ENCODE measurements at places on chromosomes 1 and 21.

GRCh38 chr1:18569251-18569650 is 61.4 kb upstream of the PAX7 start:
- no peak for DNase-seq

GRCh38 chr1:217856342-217857034 is 225.3 kb downstream of the SPATA17 start:
- DNase-seq: no peak

DNA sequence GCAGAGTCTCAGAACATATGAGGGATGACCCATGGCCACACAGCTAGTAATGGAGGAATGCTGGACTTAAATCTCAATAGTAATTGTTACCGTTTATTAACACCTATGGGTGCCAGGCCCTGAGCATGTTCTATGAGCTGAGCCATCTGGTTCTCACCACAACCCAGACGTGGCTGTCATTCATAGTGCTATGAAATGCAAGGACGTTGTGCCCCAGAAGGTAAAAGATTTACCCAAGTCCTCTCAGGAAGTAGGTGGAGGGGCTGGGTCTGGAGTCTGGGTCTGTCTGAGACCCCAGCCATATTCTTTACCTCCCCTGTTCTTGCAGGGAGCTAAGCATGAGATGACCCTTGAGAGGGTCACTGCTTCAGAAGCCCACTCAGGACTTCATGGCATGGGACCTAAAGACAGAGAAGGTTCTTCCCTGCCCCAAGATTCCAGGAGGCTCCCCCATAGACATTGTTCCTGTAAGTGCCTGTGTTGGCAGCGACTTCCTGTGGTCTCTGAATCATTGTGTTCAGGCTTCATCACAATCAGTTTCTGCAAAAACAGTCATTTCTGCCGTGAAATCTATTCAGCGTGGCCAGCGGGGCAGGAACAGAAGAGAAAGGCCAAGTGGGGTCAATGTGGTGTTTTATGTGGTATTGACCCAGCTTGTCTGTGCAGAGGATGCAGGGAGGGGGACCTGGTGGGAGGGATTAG is 475.4 kb downstream of the PTPRU start:
- no peak for DNase-seq

DNA sequence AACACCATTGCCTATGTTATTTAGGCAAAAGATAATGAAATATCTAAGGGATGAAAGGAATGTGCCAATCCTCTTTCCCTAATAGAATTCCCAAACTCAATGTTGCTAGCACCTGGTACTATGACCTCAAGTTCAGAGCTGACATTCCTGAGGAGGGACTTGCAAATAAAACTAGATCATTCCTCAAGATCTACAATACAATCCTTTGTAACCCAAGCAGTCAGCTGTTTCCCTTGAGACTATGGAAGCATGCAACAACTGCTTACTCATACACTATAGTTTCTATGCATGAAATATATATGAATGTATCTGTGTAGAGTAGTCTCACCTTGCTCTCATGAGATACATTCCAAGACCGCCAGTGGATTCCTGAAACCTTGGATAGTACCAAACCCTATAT is 65.0 kb downstream of the ABL2 start:
- DNase-seq: no peak

- peak; percentile 61 for DNase-seq
Measured at GRCh38 chr1:175150596-175151319, 41.8 kb downstream of the KIAA0040 start.

- DNase-seq: no peak
Measured at GRCh38 chr1:198119906-198120305, 36.9 kb upstream of the NEK7 start.

- DNase-seq: peak; percentile 60
Measured at GRCh38 chr1:2179283-2180013, 15.1 kb downstream of the FAAP20 start.

DNA sequence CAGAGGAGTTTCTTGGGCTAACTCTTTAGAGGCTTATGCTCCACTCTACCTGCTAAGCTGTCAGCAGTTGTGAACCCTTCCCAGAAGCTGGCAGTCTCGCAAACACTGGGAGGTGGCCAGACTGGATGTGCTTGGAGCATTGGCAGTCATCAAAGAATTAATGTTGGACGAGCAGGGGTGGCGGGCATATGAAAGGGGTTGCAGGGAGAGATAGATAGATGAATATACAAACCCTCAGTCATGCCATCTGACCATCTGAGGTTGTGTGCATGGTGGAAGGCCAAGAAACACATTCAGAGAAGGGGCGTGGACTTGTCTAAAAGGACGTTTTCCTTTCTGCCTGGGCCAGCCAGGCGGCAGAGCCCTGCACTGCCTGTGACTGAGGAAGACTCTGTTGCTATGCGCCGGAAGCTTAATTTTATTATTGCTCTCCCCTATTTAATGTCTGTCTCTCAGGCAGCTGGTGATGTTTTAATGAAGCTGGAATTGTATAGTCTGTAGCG is 164.4 kb downstream of the PBX1 start:
- DNase-seq: no peak
